Upper lobe of left lung (tissue), 6 donors: ENCODE measurements at places on chromosomes 1 and 21.

DNA sequence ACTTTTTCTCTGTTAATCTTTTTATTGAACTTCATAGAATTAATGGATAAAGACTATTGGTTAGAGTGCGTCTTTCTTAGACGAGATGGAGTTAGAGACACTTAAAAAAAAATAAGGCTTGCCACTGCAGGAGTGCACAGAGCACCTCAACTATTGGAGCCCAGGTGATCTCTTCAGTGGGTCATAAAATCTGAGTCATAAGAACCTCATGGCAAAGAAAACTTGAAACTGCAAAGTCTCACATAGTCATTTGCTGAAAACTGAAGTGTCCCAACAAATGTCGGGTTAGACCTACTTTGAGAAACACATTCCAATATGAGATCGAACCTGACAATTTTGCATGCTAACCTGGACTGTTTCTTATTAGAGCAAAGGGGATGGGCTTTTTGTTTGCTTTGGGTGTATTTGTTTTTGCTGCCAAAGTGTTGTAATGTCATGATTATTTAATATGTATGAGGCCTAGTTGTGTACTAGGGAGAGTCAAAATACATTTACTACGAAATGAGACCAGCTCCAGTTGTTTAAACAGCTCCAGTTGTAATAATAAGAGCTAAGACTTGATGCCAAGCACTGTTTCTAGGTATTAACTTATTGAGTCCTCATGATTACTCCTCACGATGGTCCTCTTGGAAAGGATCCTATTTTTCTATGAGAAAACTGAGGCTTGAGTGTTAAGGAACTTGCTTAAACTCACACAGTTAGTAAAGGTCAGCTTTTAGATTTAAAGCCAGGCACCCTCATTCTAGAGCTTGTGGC lies 65.1 kb downstream of the DDR2 start:
- no peak overlapping the region for H3K4me3 ChIP-seq
- no peak for DNase-seq
- no peaks in the 10 kb centered on the region for H3K36me3 ChIP-seq

DNA sequence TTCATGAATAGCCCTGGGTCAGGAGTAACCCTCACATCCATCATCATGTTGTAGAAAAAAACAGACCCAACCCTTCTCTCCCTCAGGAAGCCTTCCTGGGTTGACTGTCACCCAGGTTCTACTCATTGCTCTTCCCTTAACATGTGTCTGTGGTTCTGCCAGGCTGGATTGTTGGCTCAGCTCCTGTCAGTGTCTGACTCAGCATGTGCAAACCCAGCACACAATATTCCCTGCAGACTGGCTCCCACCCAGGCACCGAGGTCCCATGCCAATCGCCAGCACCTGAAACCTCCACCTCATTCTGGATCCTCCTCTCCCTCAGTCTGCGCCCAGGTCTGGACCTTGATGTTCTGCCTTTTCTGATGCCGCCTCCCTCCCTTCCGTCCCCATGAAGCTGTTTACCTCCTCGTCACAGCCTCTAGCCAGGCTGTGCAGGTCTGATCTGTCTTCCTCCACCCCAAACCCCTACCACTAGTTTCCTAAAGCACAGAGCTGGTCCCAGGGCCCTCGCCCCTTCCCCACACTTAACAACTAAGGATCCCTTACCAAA lies 4.3 kb upstream of the S100A8 start:
- DNase-seq, result no peak
- H3K4me3 ChIP-seq, result no peak overlapping the region
- no peaks in the 10 kb centered on the region for H3K36me3 ChIP-seq
- H3K27ac ChIP-seq, result no peak overlapping the region
- no peaks in the 10 kb centered on the region for H3K4me1 ChIP-seq
- no peaks in the 10 kb centered on the region for H3K27me3 ChIP-seq

DNA sequence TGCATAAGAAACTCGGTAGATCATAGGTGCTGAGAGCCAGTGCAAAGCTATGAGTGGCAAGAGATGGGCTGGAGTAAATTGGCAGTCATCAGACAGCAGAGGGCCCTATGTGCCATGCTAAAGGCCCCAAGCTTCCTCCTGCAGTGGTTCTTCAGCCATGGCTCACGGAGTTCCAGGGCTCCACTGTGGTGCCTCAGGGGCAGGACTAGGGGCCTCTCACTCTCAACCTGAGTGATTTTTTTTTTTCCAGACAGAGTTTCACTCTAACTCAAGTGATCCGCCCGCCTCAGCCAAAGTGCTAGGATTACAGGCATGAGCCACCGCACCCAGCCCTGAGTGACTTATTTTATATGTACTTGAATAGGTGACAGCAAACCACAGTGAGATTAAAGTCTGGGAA lies 10.4 kb upstream of the GJA8 start:
- no peaks in the 10 kb centered on the region for H3K27me3 ChIP-seq
- no peak for DNase-seq
- H3K36me3 ChIP-seq, result no peaks in the 10 kb centered on the region
- H3K27ac ChIP-seq, result no peak overlapping the region
- H3K4me1 ChIP-seq, result peaks cover 6% of the 10 kb centered on the region

GRCh38 chr1:7580923-7581753 lies 190.0 kb upstream of the VAMP3 start:
- DNase-seq, result no peak
- H3K4me3 ChIP-seq, result no peak overlapping the region
- H3K36me3 ChIP-seq, result no peaks in the 10 kb centered on the region

- H3K27ac ChIP-seq, result peak overlapping the region; percentile 97
- H3K4me3 ChIP-seq, result no peak overlapping the region
- no peak for DNase-seq
- no peaks in the 10 kb centered on the region for H3K27me3 ChIP-seq
- H3K4me1 ChIP-seq, result peaks cover 89% of the 10 kb centered on the region
These were observed 73.5 kb downstream of the CD46 start for GRCh38 chr1:207825409-207825695.

DNA sequence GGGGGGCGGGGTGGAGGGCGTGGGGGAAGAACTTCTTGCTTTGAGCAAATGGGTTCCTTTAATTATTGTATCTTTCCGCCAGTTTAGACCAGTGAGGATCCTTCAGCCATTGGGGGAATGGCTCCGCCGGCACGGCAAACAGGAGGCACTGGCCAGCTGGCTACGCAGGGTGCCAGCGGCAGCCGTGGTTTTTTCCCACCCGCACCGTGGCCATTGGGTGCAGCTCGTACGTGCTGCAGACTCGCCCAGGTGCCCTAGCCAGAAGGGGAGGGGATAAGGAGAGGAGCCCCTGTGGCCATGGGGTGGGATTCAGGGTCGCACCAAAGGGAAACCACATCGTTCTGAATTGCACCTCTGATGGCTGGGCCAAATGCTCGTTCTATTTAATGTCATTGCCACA lies 65.6 kb downstream of the RGSL1 start:
- no peaks in the 10 kb centered on the region for H3K4me1 ChIP-seq
- H3K27me3 ChIP-seq, result no peaks in the 10 kb centered on the region
- no peak overlapping the region for H3K4me3 ChIP-seq
- H3K36me3 ChIP-seq, result no peaks in the 10 kb centered on the region

DNA sequence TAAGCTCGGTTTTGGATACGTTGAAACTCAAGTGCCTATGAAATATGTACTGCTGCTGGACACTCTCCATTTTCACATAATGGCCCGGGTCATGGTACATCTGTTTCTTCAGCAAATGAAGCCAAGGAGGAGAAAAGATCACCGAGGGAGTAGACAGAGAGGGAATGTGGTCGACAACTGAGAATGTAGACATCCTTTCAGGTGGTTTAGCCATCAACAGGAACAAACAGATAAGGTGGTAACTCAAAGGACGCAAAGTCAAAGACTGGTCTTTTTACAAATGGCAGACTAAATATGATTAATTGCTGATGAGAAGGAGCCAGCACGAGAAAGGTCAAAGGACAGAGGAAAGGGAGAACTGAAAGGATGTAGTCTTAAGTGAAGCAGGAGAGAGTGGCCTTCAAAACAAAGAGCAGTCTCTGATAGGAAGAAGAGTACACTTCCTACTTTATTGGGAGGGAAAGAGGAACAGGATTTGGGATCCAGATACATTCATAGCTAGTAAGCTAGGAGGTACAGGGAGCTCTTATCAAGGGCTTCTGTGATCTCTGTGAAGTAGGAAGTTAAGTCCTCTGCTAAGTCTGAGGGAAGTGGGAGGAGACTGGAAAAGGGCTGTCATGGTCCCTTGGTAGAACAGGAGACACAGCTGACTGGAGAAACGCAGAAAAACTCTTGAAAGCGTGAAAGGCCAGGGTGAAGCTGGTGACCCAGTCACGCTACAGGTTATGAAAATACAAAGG lies 28.3 kb downstream of the NUP133 start:
- H3K36me3 ChIP-seq, result peaks cover 24% of the 10 kb centered on the region
- H3K4me3 ChIP-seq, result no peak overlapping the region
- no peaks in the 10 kb centered on the region for H3K4me1 ChIP-seq
- no peak for DNase-seq
- H3K27me3 ChIP-seq, result no peaks in the 10 kb centered on the region
- no peak overlapping the region for H3K27ac ChIP-seq

DNA sequence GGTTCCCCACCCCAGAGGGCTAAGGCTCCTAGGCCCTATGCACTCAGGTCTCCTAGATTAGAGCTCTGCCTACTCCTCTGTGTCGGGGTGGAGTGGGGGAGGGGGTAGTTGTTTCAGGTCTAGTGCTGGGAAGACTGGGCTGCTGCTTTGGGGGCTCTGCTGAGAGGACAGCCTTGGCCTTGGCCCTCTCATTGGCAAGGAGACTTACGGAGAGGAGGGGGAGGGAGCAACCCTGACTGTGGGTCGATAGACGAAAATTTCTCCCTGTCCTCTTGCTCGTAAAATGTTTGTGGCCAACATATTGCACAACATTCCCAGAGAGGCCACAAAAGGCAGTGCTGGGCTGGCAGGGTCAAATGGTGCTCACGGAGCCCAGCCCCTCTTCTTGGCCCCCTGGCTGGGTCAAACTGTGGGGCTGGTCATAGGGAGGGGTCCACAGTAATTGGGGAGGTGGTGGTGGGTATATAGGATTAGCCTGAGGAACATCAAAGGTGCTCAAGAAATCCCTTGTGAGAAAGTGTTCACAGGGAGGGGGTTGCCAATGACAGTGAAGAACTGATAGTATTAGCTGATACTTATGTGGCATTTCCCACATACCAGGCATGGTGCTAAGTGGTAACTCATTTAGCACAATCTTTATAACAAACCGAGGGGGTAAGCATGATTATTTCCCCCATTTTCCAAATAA lies 8.5 kb upstream of the DMBX1 start:
- H3K27ac ChIP-seq, result no peak overlapping the region
- no peak overlapping the region for H3K4me3 ChIP-seq
- no peaks in the 10 kb centered on the region for H3K4me1 ChIP-seq
- DNase-seq, result no peak
- no peaks in the 10 kb centered on the region for H3K36me3 ChIP-seq

- H3K27me3 ChIP-seq, result no peaks in the 10 kb centered on the region
- no peak overlapping the region for H3K27ac ChIP-seq
- no peak for DNase-seq
- H3K36me3 ChIP-seq, result no peaks in the 10 kb centered on the region
- H3K4me3 ChIP-seq, result no peak overlapping the region
These were observed 25.1 kb upstream of the HUNK start for GRCh38 chr21:31847761-31848160.
